Activated T-helper 9 cell treated with anti-CD3 and anti-CD28 coated beads, Interleukin-2, amount 50 U/mL, for 16 hours (primary cell): ENCODE measurements at places on chromosomes 13 and 19.

DNA sequence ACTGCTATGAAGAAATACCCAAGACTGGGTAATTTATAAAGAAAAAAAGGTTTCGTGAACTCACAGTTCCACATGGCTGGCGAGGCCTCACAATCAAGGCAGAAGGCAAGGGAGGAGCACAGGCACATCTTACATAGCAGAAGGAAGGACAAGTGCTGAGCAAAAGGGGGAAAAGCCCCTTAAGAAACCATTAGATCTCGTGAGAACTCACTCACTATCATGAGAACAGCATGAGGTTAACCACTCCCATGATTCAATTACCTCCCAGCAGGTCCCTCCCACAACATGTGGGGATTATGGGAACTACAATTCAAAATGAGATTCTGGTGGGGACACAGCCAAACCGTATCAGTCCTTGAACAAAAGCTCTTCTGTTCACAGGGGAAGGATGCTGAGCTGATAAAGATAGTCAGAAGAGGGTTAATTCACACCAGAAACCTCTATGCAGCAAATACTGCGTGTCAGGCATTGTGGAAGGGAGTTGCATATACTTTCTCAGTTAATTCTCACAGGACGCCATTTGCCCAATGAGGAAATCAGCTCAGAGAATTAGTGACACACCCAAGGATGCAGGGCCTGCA, 246.2 kb downstream of the FOXO1 start:
- no peak for DNase-seq

GRCh38 chr13:85277748-85278147, 521.5 kb downstream of the SLITRK6 start:
- no peak for DNase-seq

- no peak for DNase-seq
Observed at GRCh38 chr19:38392707-38393308, 4.3 kb downstream of the SPRED3 start.

GRCh38 chr19:7547159-7547558, 11.6 kb downstream of the PNPLA6 start:
- DNase-seq, result no peak

- DNase-seq, result no peak
Observed at GRCh38 chr13:50078895-50079654, 63.8 kb downstream of the KCNRG start.

GRCh38 chr13:27971236-27971645, 2.1 kb upstream of the CDX2 start:
- DNase-seq, result no peak

DNA sequence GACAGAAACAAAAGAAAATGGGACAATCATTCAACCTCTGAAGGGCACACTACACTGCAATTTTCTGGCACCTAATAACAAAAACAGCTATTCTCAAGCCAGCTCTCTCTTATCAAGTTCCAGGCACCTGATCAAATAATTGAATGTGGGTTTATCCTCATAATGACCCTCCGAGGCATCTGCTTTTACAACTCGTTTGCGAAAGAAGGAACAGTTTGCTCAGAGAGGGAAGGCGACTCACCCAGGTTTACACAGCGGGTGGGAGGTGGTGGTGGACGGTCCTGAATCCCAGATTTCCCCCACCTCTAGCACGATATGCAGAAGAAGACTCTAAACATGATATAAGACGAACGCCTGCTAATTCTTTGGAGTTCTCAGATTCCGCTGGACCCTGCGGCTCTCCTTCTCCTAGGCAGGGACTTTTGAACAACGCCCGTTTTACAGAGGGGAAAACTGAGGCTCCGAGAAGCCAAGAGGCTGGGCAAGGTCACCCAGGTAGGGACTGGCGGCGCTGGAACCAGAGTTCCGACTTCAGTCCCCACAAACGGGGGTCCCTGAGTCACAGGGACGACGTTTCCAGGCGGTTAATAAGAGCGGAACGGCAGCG, 641 bp downstream of the SGTA start:
- DNase-seq, result no peak

GRCh38 chr13:75621147-75621546, 15.0 kb upstream of the LMO7 start:
- DNase-seq, result no peak

DNA sequence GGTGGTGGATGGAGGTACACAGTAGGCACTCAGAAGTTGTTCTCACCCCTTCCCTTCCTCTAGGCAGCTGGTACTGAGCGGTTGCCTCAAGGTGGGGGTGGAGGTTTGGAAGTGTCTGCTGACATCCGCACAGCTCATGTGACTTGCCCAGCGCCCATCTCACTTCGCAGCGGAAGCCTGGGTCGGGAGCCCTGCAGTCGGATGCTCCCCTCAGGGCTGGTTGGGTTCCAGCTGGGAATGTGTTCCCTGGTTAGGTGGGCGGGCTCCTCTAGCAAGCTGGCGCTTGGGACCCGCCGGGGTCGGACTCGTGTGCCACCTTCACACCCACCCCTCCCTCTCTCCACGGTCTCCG, 10.2 kb downstream of the PPP1R37 start:
- DNase-seq, result no peak

DNA sequence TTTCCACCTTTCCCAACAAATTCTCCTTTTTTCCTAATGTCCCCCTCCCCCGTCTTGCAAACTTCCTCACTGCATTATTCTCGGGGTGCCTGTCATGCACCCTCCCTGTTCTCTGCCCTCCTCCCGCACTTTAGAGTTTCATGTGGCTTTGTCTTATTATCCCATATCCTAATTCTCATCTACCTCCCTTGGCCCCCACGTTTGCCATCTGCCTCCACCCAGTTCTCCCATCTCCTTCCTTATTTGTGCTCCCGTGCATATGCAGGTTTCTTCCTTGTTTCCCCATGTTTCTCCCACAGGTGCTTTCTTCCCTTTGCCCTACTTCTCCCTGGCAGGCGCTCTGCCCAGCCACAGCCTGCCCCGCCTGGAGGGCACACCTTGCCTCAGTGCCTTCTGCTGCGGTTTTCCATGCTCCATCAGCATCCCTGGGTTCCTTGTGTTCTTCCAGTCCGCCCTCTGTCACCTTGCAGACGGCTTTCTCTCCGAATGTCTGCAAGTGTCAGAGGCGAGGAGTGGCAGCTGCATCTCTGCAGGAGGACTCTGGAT, 1.5 kb downstream of the SPATA13 start:
- DNase-seq, result no peak

- DNase-seq, result no peak
Observed at GRCh38 chr19:57110592-57111328, 9.0 kb upstream of the USP29 start.

DNA sequence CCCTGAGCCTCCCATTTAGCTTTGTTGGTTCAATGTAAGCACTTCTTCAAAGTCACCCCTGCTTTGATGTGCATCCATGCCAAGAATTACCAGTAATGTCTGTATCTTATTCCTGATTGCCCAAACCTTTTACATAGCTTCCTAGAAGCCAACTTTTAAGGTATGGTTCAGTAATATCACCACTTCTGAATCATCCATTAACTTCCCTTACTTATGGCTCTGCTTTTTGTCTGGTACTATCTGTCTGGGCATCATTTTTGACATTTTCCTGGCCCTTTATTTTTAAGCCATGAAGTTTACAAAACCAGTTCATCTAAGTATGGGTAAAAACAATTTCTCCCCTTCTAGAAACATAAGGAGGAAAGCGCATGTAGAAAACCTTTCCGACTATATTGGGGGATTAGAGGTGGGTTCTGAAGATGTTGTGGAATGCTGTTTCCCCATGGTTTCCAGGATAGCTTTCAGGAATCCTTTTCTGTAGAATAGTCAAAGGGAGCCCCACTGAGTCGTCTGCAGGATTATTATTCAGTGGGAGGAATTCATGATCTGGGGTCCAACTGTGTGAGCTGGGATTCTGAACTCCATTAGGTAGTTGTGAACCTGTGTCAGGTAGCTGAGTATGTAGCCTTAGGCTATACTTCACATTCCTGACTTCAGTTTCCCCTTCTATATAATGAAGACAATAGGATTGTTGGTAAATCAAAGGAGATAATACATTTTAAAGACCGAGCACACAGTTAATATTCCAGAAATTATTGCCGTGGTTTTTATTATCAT, 163.8 kb downstream of the SUCLA2 start:
- no peak for DNase-seq

- DNase-seq, result no peak
Observed at GRCh38 chr19:28885965-28886364, 327.0 kb downstream of the UQCRFS1 start.

GRCh38 chr19:10544242-10544752, 593 bp downstream of the ATG4D start:
- DNase-seq, result no peak

- no peak for DNase-seq
Observed at GRCh38 chr13:40016953-40017660, 361.6 kb downstream of the COG6 start.

- DNase-seq, result no peak
Observed at GRCh38 chr13:49897713-49898112, 38.4 kb downstream of the SPRYD7 start.

GRCh38 chr13:95479731-95480130, 72.8 kb upstream of the CLDN10 start:
- DNase-seq, result no peak

DNA sequence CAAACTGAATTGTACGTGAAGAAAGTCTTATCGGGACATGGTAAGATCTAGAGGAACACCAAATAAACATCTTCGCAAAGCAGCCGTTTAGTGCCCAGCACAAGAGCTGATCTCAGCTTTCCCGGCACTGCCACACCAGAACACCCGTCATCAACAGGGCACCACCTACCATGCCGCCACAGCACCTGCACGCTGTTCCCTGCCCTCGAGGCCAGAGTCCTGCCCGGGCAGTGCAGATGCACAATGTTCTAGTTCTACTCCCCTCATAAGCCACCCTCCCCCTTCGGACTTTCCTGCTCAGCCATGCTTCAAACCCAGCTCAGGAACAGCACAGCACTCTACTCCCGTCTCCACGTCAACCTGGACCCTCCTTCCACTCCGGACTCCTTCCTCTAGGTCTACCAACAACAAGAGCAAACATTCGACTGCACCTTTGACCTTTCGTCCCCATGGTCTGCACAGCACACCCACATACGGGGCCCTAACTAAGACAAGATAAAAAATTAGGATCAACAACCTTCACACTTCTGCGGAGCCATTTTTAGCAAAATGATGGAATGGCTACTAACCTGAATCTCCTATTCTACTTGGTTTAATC, 25.1 kb downstream of the TUBGCP3 start:
- no peak for DNase-seq

DNA sequence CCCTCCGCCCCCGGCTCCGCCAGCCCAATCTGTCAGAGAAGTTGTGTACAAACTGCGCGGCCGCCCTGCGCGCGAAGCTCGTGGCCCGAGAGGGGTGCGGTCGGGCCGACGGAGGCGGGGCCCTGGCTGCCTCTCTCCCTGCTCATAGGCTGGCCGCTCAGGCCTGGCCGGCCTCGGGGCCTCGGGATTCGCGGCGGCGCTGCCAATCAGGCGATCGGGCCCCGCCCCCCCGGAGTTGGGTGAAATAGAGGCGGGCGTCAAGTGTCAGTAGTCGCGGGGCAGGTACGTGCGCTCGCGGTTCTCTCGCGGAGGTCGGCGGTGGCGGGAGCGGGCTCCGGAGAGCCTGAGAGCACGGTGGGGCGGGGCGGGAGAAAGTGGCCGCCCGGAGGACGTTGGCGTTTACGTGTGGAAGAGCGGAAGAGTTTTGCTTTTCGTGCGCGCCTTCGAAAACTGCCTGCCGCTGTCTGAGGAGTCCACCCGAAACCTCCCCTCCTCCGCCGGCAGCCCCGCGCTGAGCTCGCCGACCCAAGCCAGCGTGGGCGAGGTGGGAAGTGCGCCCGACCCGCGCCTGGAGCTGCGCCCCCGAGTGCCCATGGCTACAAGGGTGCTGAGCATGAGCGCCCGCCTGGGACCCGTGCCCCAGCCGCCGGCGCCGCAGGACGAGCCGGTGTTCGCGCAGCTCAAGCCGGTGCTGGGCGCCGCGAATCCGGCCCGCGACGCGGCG, at the start of gene KLF5:
Gene KLF5, plus strand, starts transcription at position 270 of the 724 bp plus-strand sequence. Its CDS starts 323 bp downstream, at position 593.
- DNase-seq, result peak; percentile 94

DNA sequence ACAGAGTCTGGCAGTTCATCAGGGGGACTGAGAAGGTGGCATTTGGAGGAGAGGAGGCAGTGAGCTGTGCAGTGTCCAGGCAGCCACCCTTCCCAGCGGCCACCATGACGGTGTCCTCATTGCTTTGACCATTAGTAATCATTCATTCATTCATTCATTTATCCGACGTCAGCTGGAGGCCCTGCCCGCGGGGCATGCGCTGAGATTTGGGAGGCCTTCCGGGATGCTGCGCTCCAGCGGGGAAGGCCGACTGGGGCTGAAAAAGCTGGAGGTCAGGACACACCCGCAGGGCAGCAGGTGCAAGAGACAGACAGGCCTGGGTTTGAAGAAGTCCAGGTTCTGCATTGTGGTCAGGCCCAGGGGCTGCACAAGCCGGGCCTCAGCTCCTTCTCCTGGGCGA, 8.9 kb downstream of the TTYH1 start:
- DNase-seq, result no peak

- no peak for DNase-seq
Observed at GRCh38 chr19:13417054-13417453, 89.2 kb downstream of the CACNA1A start.

- DNase-seq, result no peak
Observed at GRCh38 chr19:24040621-24041020, 46.4 kb upstream of the ZNF254 start.

- no peak for DNase-seq
Observed at GRCh38 chr19:44608391-44608821, 5.0 kb upstream of the IGSF23 start.
